Stimulated activated CD4-positive, alpha-beta T cell treated with anti-CD3 and anti-CD28 coated beads, Interleukin-4, amount 100 ng/mL, for 1 hour (primary cell): ENCODE measurements at places on chromosomes 7 and 10.

DNA sequence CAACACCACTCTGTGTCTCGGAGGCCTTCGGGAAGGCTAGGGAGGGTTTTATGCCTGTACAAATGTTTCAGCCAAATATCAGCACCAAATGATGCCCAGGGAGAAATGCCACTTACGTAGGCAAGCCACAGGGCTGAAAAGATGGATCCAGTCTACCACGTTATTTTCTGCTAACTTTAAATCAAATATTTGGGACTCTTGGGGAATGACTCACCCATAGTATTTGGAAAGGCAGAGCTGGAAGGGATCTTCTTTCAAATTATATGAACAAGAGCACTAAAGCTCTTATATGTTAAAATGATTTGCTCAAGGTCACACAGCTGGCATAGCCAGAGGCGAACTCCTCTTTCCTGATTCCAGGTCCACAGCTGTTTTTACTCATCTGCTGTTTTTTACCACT lies 591.4 kb downstream of the SORCS1 start:
- no peak for DNase-seq

GRCh38 chr10:76306856-76307255 lies 875.4 kb downstream of the LRMDA start:
- DNase-seq = no peak

- DNase-seq = no peak
Measured at GRCh38 chr10:13816195-13816925, 229.6 kb downstream of the PRPF18 start.

- DNase-seq = no peak
Measured at GRCh38 chr7:134482858-134483257, 24.0 kb upstream of the AKR1B1 start.

GRCh38 chr7:156889089-156889488 lies 3.9 kb downstream of the LMBR1 start:
- no peak for DNase-seq

DNA sequence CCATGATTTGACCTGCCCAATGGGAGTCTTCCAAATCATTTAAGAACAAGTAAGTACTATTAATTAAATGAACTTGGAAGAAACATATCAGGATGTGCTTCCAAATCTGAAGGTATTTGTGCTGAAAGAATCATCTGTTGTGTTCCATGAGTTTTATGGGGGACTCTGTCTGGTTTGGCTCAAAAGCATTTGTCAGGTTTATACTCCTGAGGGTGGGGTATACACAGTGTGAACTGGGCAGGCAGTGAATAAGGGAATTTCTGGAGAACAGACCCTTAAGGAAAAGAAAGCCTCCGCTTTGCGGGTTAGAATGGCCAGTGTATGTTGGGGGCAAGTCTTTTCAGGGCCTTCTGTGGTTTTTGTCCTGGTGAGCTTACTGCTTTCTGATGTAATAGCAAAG lies 29.9 kb downstream of the TCF7L2 start:
- DNase-seq = no peak

DNA sequence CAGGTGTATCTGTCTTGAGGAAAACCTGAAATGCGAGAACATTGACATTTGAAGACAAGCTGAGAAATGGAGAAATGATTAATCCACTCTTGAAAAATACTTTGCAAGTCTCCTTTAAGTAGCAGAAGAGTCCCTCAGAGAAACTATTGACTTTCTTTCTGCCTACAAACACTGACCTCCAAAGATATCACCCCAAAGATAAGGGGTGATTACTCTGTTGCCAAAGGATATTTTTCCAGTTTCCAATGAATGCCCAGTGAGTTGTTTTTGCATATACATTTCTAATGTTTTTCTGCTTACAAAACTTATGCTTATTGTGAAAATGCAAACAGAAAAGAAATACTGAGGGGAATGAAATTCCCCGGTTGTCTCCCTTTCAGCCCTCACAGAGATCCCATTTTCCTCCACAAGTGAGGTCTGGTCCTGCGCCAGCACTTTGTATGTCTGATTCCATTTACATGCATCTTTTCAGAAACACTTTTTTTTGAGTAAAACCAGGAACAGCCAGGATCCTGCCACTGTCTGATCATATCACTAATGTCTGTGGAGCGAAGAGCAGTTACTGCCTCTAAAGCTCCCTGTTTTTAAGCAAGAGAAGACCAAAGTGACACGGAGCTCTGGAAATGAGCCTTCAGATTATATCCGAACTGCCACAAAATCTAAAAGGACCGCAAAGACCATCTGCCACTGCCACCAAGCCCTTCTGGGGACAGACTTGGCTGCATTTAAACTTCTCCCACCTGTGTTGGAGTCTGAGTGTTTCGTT lies 82.9 kb upstream of the PDCD4 start:
- DNase-seq = no peak

- no peak for DNase-seq
Measured at GRCh38 chr10:8705415-8705814, 650.9 kb downstream of the GATA3 start.

DNA sequence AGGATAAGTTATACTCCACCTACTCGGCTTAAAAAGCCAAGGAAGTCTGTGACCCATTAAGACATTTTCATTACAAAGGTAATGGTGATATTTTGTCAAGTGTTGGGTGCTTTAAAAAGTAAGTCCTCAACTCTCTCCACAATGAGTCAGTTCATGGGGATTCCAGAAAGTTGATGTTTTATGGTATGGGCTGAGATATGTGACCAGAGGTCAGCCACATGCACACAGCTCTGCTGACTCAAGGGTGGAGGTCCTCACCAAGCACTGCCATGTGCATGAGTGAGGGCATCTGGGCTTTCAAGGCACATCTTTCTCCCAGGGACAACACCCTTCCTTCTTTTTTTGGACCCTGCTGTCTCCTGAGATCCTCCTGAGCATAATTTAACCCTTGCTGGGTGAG lies 292.9 kb downstream of the PTEN start:
- DNase-seq = no peak

DNA sequence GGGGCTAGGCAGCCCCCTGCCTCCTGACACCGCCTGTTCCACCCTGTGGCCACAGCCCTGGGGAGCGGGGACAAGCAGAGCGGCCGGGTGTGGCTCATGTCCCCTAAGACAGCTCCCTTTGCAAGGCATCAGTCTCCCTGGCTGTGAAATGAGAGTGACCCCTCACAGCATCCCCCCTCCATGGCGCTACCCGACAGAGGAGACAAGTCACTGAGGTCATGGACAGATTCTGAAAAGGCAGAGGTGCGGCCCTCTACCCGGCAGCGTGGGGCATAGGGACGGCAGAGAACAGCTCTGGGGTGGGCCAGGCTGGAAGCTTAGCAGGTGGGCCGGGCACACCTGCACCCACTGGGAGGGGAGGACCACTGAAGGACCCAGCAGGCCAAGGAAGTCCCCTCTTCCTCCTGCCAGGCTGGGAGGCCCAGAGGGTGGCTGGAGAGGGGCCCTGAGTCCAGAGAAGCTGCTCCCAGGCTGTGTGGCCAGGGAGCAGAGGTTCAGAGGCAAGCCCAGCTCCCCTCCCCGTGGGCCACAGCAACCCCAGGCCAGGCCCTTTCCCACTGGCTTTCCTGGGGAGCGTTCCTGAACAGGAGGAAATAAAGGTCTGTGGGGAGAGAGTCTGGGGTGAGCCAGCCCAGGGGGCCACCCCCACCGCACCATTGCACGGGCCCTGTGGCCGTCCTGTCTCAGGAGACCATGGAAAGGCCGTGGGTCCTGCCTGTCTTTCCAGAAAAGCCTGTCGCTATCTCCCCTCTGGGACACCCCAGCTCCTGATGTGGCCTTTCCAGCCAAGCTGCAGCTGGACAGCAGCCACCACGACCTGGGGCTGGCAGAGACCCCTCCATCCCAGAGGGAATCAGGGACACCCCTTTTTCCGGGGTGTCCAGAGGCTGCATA lies 1.7 kb downstream of the ADAP1 start:
- DNase-seq = no peak
